ENCODE measurements at places on chromosomes 6 and 20.
A peak's percentile ranks its signal among the peaks of the same experiment; 100 is the strongest.

- no peak for DNase-seq
Observed at GRCh38 chr20:22535483-22535882, 48.9 kb downstream of the FOXA2 start.

- peak; percentile 51 for DNase-seq
Observed at GRCh38 chr6:168784426-168784825, 343.4 kb downstream of the SMOC2 start.

DNA sequence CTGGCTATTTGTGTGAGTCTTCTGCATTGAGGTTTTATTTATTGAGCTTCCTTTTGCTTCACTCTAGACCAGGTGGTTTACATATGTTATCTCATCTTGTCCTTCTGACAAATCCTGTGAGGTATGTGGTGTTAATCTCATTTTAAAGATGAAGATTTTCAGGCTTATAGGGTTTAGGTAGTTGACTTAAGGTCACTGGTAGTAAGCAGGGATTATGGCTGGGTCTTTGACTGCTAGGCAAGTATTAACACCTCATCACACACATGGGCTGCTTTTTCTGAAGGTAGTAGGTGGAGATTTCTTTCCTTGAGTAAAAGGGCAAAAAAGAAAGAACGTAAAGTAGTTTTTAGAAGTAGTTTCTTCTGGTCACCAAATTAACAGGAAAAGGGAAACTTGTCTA, 72.6 kb downstream of the CDKAL1 start:
- no peak for DNase-seq

- DNase-seq = peak; percentile 20
Observed at GRCh38 chr6:11536795-11537194, 754 bp upstream of the TMEM170B start.

GRCh38 chr6:34182751-34183531, 37.1 kb upstream of the GRM4 start:
- DNase-seq = no peak
